ENCODE measurements at places on chromosomes 7 and 10. TPM values are rescaled to one million over a fixed set of nuclear protein-coding genes. Genes with fewer than 3 reads are reported as not detected.
A peak's percentile ranks its signal among the peaks of the same experiment; 100 is the strongest.

NRCAM gene
- total RNA-seq = 62.4 TPM

- no peaks in the 10 kb centered on the region for H3K27me3 ChIP-seq
- no peaks in the 10 kb centered on the region for H3K4me1 ChIP-seq
- H3K27ac ChIP-seq = peak overlapping the region; percentile 34
- no peaks in the 10 kb centered on the region for H3K36me3 ChIP-seq
Observed at GRCh38 chr10:95467162-95467599, 94.0 kb downstream of the SORBS1 start.

DNA sequence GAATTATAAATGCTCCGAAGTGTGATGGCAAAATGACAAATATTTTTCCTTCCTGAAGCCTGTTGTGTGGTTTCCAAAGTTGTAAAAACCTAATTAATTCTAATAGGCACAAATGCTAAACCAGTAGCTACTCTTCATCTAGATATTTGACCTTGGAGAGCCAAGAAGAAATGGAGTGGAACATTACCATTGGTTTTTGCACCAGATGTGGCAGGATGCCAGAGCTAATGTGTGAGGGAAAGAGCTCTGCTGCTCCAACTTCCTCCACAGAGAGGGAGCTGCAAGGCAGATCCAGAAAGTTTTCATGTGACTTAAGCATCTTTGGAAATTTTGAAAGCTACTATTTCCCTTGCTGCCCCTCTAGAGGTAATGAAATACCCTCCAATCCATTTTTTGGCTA, 65.1 kb upstream of the HPS1 start:
- H3K36me3 ChIP-seq = no peaks in the 10 kb centered on the region
- H3K4me1 ChIP-seq = no peaks in the 10 kb centered on the region
- H3K27me3 ChIP-seq = no peaks in the 10 kb centered on the region
- no peak overlapping the region for H3K4me3 ChIP-seq
- DNase-seq = no peak
- no peak overlapping the region for H3K27ac ChIP-seq

DNA sequence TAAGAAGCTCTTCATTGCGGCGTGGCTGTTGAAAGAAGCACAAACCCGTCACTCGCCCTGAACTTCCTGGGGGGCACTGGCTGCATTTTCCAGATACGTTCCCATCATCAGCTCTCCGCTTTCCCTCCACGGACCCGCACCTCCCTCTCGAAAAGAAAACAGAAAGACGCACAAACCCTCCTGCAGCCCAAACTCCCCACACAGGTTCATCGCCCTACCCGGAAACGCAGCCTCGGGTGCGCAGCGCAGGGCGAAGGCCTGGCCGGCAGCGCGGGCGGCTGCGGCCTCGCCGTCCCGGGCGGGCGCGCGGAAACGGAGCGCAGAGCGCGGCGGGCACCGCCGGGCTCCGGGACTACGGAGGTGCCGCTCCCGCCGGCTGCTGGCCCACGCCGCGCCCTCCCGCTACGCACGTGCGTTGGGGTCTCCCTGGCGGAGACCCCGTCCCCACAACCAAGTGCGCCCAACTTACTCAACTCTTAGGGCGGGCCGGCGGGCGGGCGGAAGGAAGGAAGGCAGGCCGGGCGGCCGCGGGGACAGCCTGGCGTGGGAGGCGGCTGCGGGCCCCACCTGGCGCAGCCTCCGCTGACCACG, 822 bp downstream of the ZNF800 start:
- H3K4me3 ChIP-seq = peak overlapping the region; percentile 95
- peak overlapping the region; percentile 94 for H3K27ac ChIP-seq
- H3K4me1 ChIP-seq = no peaks in the 10 kb centered on the region
- no peaks in the 10 kb centered on the region for H3K36me3 ChIP-seq

DNA sequence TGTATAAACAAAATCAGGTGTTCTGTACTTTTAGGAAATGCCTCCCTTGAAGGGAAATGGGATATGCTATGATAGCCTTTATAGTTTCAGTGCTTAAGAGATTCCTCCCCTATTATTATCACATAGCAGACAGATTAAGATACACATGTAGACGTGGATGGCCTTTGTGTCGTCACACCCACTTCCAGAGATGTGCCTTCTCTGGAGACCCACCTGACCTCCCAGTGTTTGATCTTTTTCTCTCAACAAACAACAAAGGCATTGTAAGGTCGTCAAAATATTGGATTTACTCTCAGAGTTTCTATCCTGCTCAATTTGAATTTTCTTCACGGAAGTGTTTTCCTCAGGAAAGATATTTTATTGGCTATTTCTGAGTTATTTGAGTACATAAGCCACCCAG, 25.7 kb upstream of the C1GALT1 start:
- H3K27ac ChIP-seq = no peak overlapping the region
- H3K4me1 ChIP-seq = no peaks in the 10 kb centered on the region
- no peaks in the 10 kb centered on the region for H3K36me3 ChIP-seq

GRCh38 chr10:129114588-129114987, 352.5 kb upstream of the MGMT start:
- no peaks in the 10 kb centered on the region for H3K36me3 ChIP-seq
- H3K4me3 ChIP-seq = no peak overlapping the region
- no peaks in the 10 kb centered on the region for H3K27me3 ChIP-seq
- no peak for DNase-seq

DNA sequence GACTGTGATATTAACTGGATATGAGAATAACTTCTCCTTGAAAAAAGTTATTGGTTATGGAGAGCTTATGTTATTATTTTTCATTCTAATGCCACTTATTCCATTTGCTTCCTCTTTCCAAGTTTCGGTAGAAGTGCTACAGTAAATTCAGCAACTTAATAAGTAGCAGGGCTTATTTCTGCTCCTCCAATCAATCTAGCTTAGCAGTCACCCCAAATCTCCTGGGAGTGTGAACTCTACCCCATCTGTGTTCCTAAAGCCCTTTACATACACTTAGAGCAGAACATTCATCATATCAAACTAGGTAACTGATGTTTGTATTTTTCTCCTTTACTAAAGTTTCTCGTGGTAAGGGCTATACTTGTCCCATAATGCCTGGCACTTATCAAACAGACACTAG, 8.7 kb downstream of the ARL3 start:
- H3K27me3 ChIP-seq = no peaks in the 10 kb centered on the region
- H3K36me3 ChIP-seq = no peaks in the 10 kb centered on the region
- DNase-seq = no peak
- no peaks in the 10 kb centered on the region for H3K4me1 ChIP-seq
- H3K27ac ChIP-seq = no peak overlapping the region

GRCh38 chr7:149872419-149873073, 1.2 kb upstream of the ATP6V0E2 start:
- H3K36me3 ChIP-seq = no peaks in the 10 kb centered on the region
- peak; percentile 70 for DNase-seq
- peak overlapping the region; percentile 94 for H3K27ac ChIP-seq
- no peaks in the 10 kb centered on the region for H3K27me3 ChIP-seq
- peaks cover 7% of the 10 kb centered on the region for H3K4me1 ChIP-seq

CDH23 gene
- total RNA-seq = 8.5 TPM

DNA sequence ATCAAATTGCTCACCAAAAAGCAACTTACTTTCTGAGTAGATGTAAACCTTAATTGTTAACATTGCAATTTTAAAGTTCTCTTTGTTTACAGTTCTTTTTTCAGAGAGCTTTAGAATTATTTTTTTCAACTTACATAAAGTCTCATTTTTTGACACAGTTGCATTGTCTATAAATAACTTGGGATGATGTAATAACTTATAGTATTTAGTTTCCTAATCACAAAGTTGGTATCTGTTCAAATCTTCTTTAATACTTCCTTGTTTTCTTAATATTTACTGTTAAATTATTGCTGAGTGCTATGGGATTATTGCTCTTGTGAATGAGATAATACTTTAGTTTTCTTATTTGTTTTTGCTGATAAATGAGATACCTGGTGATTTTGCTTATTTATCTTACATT, 18.9 kb upstream of the SUV39H2 start:
- no peak overlapping the region for H3K27ac ChIP-seq
- H3K36me3 ChIP-seq = no peaks in the 10 kb centered on the region
- no peak for DNase-seq
- H3K27me3 ChIP-seq = no peaks in the 10 kb centered on the region
- H3K4me3 ChIP-seq = no peak overlapping the region

UPK3BL2 gene
- 5.7 TPM for total RNA-seq

DNA sequence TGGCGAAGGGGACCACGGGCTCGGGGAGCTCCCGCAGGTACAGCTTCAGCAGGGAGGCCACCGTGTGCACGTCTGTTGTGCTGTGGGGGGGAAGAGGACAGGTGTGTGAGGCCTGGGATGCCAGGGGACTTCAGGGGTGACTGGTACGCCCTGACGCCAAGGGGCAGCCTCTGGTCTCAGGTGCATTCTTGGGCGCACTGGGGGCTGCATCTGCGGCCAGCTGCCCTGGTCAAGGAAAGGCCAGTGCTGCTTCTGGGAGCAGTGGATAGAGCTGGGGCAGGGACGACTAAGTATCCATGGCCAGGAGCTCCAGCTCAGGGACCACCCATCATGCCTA, 148.5 kb downstream of the MAPK8 start:
- H3K27me3 ChIP-seq = no peaks in the 10 kb centered on the region
- H3K36me3 ChIP-seq = no peaks in the 10 kb centered on the region
- no peaks in the 10 kb centered on the region for H3K4me1 ChIP-seq
- DNase-seq = peak; percentile 40
- no peak overlapping the region for H3K4me3 ChIP-seq
- H3K27ac ChIP-seq = no peak overlapping the region

GRCh38 chr10:133196221-133196915, 33.6 kb upstream of the UTF1 start:
- no peak overlapping the region for H3K4me3 ChIP-seq
- no peaks in the 10 kb centered on the region for H3K27me3 ChIP-seq
- H3K27ac ChIP-seq = no peak overlapping the region
- DNase-seq = no peak
- no peaks in the 10 kb centered on the region for H3K4me1 ChIP-seq

DNA sequence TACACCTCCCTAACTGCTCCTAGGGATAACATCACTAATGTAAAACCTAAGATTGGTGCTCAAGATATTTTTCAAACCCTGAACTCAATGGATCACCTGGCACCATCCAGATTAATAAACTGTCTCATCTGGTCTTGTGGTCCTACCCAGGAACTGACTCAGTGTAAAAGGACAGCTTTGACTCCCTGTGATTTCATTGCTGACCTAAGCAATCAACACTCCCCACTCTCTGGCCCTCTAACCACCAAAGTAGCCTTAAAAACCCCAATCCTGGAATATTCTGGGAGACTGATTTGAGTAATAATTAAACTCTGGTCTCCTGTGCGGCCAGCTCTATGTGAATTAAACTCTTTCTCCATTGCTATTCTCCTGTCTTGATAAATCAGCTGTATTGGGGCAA, 6.2 kb upstream of the USP54 start:
- no peak for DNase-seq
- no peak overlapping the region for H3K4me3 ChIP-seq
- H3K4me1 ChIP-seq = no peaks in the 10 kb centered on the region

GRCh38 chr7:28017372-28017771, 163.2 kb downstream of the JAZF1 start:
- no peak for DNase-seq
- no peaks in the 10 kb centered on the region for H3K36me3 ChIP-seq
- no peak overlapping the region for H3K27ac ChIP-seq
- no peak overlapping the region for H3K4me3 ChIP-seq

DNA sequence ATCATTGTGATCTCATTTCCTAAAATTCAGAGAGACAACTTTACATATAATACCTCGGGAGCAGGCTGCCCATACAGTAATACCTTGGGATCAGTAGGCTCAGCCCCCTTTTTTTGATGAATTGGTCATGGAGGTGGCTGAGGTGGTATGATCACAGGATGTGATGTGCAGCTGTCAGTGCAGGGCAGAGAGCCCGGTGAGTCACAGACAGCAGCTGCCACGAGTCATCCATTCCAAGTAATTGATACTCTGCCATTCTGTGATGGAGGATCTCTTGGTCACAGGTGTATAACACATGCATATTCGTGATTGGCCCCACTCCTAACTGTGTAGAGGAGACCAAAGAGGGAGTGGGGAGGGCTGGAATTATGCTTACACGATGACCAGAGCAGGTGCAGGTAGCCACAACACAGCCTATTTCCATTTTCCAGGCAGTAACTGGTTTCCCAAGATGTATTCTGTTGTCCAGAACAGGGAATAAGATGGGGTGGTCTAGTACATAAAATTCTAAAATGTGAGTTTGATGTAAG, 14.1 kb downstream of the NRCAM start:
- H3K27ac ChIP-seq = no peak overlapping the region
- no peak overlapping the region for H3K4me3 ChIP-seq
- H3K36me3 ChIP-seq = no peaks in the 10 kb centered on the region

COX19 gene
- 17.3 TPM for total RNA-seq

GRCh38 chr10:86077271-86077670, 289.3 kb downstream of the GRID1 start:
- no peaks in the 10 kb centered on the region for H3K27me3 ChIP-seq
- H3K36me3 ChIP-seq = no peaks in the 10 kb centered on the region
- H3K4me1 ChIP-seq = no peaks in the 10 kb centered on the region
- no peak overlapping the region for H3K4me3 ChIP-seq
- DNase-seq = no peak

DNA sequence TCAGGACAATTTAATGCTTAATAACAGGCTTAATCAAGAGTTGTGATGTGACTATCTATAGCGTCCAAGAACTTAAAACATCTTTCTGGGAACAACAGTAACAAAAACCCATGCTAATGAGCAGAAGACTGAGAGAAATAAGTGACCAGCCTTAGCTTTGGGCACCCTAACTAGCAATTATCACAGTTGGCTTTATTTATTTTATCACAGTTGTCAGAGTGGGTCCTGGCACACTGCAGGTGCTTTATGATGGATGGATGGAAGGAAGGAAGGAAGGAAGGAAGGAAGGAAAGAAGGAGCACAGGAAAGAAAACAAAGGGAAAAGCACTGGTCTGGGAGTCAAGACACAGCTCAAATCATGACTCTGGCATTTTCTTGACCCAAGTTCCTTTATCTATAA, 181.1 kb downstream of the SKAP2 start:
- no peak overlapping the region for H3K4me3 ChIP-seq
- no peaks in the 10 kb centered on the region for H3K4me1 ChIP-seq
- no peaks in the 10 kb centered on the region for H3K27me3 ChIP-seq

EN2 gene
- total RNA-seq = not detected

GRCh38 chr10:3710764-3711163, 74.2 kb downstream of the KLF6 start:
- H3K27ac ChIP-seq = no peak overlapping the region
- H3K36me3 ChIP-seq = no peaks in the 10 kb centered on the region
- no peak for DNase-seq
- H3K27me3 ChIP-seq = no peaks in the 10 kb centered on the region

FAM185A gene
- total RNA-seq = 10.4 TPM

DNA sequence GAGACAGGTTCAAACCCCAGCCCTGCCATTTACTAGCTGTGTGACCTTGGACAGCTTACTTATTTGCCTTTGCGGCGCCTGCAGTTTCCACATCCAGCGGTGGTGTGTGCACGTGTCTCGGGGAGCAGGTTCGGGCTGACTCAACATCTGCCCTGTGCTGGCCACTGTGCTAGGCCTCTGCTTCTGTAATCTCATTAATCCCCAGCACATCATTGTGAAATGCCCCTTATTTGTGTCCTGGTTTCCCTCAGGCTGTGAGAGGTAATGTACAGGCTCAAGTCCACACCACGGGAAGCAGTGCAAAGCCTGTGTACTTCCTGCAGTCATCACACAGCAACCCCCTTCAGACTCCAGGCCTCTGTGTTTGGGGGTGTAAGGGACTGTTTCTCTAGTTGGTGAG, 285.7 kb downstream of the RPS24 start:
- H3K36me3 ChIP-seq = no peaks in the 10 kb centered on the region
- no peaks in the 10 kb centered on the region for H3K27me3 ChIP-seq
- H3K4me3 ChIP-seq = no peak overlapping the region
- H3K4me1 ChIP-seq = peaks cover 3% of the 10 kb centered on the region

NPTX2 gene
- 1.5 TPM for total RNA-seq

SAMD8 gene
- 41.3 TPM for total RNA-seq

- no peaks in the 10 kb centered on the region for H3K27me3 ChIP-seq
- no peaks in the 10 kb centered on the region for H3K4me1 ChIP-seq
- no peak overlapping the region for H3K4me3 ChIP-seq
- no peak overlapping the region for H3K27ac ChIP-seq
Observed at GRCh38 chr7:25521236-25521635, 292.9 kb upstream of the NPVF start.

DYDC1 gene
- not detected for total RNA-seq
